ENCODE measurements at places on chromosomes 2 and 18.

DNA sequence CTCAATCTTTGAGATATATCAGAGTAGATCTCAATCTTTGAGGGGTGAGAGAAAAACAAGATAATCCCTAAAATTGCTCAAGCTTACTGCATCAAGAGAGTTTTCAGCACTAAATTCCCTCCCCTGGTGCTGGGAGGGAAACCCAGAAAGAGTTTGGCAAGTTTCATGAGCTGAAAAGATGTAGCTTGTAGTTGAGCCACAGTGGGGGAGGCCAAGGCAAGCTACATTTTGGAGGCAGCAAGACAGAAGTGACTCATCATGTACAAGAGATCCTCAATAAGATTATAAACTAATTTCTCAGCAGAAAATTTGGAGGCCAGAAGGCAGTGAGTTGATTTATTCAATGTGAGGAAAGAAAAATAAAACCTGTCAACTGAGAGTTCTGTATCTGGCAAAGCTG, 308.2 kb downstream of the PIEZO2 start:
- no peak for DNase-seq

GRCh38 chr2:39313575-39313974, 69.8 kb upstream of the CDKL4 start:
- DNase-seq = no peak

GRCh38 chr2:9781252-9781651, 62.0 kb upstream of the TAF1B start:
- no peak for DNase-seq

DNA sequence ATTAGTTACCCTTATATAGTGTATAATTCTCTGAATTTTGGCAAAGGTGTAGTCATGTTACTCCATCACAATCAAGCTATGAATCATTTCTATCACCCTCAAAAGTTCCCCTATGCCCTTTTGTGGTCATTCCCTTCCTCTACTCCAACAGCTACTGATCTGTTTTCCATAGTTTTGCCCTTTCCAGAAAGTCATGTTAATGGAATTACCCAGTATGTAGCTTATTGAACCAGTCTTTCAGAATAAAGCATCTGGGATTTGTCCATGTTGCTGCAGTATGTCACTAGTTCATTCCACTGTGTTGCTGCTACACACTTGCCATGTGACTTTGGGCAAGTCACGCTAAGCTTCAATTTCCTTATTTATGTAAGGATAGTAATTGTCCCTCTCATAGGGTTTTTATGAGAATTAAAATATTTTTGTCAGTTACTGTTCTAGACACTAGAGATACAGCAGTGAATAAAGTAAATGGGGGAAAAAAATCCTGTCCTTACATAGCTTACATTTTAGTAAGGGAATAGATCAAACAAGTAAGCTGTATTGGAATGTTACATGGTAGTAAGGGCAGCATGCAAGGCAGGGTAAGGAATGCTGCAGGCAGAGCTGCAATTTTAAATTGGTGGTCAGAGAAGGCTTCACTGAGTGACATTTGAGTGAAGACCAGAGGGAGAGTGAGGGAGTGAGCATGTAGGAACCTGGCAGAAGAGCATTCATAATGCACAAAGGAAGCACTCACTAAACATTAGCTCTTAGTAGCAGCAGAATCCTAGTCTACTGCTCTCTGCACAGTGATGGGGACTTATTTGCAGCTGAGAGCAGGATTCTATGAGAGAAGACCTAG, 80.3 kb upstream of the TSPYL6 start:
- no peak for DNase-seq

DNA sequence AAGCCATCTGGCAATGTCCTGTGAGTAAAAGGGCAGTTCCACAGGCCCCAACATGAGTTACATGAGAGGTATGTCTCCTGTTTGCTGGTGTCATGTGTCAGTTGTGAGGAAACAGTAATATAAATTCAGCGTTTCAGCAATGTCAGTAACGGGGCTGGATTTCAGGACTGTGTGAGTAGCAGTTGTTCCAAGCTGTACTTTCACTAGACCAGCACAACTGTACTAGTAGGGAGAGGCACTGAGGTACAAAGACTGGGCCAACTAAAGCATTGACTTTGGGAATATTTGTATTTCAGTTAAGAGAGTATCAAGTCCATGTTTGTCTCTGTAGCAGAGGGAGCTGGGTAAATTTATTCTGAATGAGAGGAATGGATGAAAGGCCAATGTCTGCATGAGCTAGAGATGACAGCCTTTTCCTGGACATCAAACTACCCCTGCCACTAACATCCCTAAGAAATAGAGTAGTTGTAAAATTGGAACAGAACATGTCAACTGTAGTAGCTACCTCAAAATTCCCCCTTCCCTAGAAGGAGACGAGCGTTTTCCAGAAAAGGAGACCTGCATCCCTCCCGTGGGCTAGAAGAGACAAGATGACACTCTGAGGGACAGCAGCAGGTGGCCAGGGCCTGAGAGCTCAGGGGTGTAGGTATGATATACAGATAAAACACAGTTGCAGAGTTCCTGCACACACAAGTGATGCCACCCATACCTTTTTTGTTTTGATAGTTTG, 24.4 kb downstream of the EIF4E2 start:
- DNase-seq = no peak

GRCh38 chr2:230793572-230794359, 71.0 kb upstream of the ITM2C start:
- peak; percentile 92 for DNase-seq

- no peak for DNase-seq
Measured at GRCh38 chr2:30038419-30038818, 108.4 kb upstream of the YPEL5 start.

GRCh38 chr2:206213514-206213845, 53.8 kb downstream of the EEF1B2 start:
- no peak for DNase-seq

DNA sequence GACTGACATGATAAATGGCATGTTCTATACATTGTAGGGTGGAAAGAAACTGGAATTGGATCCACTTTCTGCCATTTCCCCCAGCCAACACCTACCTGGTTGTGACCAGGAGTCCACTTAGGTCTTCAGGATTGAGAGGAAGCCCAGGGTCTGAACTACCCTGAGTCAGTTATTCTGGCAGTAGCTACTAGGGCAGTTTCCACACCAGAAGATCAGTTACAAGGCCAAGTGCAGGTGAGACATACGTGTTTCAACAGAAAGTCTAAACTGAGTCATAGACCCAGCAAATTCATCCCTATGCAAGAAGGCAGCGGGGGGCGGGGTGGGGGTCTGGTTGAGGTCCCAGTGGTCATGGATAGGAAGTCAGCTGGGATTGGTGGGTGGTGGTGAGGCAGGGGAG, 21.9 kb downstream of the ANTXR1 start:
- no peak for DNase-seq

- no peak for DNase-seq
Measured at GRCh38 chr2:236932831-236933361, 152.8 kb upstream of the COPS8 start.

DNA sequence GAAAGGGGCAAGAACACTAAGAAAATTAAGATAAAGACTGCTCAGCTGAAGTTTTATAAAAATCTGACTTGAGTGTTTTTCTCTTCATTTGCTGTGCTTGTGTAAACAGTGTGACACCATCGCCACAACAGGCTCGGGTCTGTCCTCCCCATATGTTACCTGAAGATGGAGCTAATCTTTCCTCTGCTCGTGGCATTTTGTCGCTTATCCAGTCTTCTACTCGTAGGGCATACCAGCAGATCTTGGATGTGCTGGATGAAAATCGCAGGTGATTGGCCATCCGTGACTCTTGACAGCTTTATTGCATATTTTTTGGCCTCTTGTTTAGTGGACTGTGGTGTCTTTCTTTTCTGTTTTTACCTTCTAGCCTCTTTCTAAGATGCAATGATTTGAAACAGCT, 22.1 kb downstream of the MFF start:
- no peak for DNase-seq

- peak; percentile 2 for DNase-seq
Measured at GRCh38 chr18:59994357-59994756, 94.6 kb downstream of the PMAIP1 start.

- DNase-seq = no peak
Measured at GRCh38 chr2:230787101-230787500, 74.5 kb downstream of the CAB39 start.

GRCh38 chr18:72991379-72991778, 123.6 kb upstream of the NETO1 start:
- no peak for DNase-seq

GRCh38 chr2:2123238-2123637, 207.8 kb downstream of the MYT1L start:
- DNase-seq = no peak

GRCh38 chr2:157336137-157337010, 10.8 kb upstream of the ERMN start:
- peak; percentile 88 for DNase-seq

DNA sequence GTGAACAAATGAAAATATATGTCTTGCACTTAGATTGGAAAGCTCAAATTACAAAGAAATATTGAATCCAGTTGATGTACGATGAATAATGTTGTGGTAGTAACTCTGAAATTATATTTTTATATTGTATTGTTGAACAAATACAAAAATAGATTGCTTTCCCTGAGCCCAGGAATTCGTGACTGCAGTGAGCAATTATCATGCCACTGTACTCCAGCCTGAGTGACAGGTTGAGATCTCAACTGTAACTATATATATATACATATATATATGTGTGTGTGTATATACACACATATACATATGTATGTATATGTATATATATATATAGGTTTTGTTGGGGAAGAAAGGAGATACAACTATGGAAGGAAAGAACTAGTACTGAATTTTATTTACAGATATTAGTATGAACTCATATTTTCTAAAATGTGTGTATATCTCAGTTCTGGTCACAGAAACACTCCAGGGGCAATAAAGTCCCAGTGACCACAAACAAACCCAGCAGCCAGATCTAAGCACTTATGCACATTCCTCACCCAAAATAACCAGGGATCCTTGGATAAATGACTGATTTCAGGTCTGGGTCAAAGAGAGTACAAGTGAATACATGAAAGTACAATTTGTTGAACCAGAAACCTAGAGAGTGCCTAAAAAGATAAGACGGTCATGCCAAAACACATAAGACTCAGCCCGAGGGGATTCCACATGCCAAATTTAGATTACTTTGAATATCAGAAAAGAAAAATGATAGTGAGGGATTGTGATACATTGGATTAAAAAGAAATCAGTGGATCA, 146.3 kb downstream of the TMX3 start:
- DNase-seq = no peak

- DNase-seq = no peak
Measured at GRCh38 chr2:160054984-160055725, 7.3 kb downstream of the PLA2R1 start.

GRCh38 chr2:143078104-143078503, 51.1 kb upstream of the ARHGAP15 start:
- peak; percentile 30 for DNase-seq

GRCh38 chr2:44969936-44970335, 28.4 kb downstream of the SIX3 start:
- no peak for DNase-seq

- DNase-seq = no peak
Measured at GRCh38 chr2:12066116-12066515, 319.7 kb downstream of the LPIN1 start.

DNA sequence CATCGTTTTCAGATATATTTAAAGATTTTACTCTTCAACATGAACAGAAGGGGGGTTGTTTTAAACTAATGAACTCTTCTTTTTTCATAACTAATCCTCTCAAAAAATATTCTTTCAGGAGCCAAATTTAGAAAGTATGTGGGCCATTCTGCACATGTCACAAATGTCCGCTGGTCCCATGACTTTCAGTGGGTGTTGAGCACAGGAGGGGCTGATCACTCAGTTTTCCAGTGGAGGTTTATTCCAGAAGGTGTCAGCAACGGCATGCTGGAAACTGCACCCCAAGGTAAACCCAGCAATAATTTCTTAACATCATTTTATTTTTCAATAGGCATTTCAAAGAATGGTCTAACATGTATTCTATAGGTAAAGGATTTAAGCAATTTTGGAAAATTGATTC, 136.0 kb downstream of the EML6 start:
- no peak for DNase-seq

DNA sequence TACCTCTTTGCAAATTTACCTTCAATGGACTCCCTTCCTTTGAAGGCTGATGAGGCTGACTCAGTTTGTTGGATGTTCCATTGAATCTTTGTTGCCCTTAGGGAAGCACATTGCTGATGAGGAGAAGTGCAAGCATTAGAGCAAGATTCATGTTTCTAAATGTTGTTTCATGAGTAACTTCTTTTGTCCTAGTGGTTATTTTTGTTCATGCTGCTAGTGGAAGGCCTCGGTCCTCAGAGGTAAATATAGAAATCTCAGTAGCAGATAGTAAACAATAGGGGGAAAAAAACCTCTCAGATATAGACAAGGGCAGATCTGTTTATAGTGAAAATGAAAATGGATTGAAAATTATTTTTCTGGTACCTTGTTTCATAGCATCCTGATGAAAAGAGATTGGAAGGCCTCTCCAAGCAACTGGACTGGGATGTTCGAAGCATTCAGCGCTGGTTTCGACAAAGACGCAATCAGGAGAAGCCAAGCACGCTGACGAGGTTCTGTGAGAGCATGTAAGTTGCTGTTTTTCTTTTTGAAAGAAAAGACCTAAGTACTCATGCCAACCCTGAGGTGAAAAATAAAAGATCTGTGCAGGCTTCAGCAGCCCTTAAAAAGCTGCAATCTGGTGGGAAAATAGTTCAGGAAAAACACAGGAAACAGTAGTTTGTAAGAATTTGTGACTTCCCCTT, 104.9 kb downstream of the CERS6 start:
- DNase-seq = no peak

- no peak for DNase-seq
Measured at GRCh38 chr2:1609485-1610095, 134.7 kb downstream of the PXDN start.

- DNase-seq = no peak
Measured at GRCh38 chr2:8567469-8568260, 114.2 kb upstream of the ID2 start.

DNA sequence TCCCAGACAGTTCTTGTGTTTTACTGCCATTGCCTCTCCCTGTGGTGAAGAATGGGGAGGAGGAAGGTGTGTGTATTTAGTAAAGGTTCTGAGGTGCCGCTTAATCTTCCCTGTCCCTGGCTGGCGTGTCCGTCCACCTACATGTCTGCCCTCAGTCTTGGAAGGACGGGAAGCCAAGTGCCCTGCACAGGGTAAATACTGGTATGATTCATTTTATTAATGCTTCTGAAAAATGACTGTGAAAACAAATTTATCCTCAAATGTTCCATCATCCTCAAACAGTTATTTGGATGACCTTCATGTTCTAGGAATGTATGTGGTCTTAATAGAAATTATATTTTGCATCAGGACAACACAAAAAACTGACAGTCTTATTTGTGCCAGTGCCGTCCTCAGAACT, 6.6 kb downstream of the EPAS1 start:
- no peak for DNase-seq

- DNase-seq = no peak
Measured at GRCh38 chr2:133888107-133888506, 319.8 kb upstream of the NCKAP5 start.

DNA sequence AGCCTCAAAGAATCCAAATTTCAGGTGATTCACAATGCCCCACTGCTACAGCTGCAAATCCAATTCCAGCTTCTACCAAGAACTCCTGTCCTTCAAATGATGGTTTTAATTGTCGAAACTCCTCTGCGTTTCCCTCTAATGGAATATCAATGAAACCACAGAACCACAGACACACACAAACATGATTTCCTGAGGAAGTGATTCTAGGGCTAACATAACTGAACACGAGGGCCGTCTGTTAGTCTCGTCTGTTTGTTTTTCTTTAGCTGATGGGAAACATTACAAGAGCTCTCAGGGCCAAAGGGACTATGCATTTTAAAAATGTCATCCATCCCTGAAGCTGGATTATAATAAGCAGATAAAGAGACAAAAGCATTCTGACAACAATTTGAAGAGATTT, 59.4 kb downstream of the RNF152 start:
- peak; percentile 90 for DNase-seq
